ENCODE measurements at places on chromosomes 7 and 10. TPM values are rescaled to one million over a fixed set of nuclear protein-coding genes. Genes with fewer than 3 reads are reported as not detected.
A peak's percentile ranks its signal among the peaks of the same experiment; 100 is the strongest.

The FRAT1 gene
- total RNA-seq = 7.2 TPM

The LSM8 gene
- total RNA-seq = 42.9 TPM

DNA sequence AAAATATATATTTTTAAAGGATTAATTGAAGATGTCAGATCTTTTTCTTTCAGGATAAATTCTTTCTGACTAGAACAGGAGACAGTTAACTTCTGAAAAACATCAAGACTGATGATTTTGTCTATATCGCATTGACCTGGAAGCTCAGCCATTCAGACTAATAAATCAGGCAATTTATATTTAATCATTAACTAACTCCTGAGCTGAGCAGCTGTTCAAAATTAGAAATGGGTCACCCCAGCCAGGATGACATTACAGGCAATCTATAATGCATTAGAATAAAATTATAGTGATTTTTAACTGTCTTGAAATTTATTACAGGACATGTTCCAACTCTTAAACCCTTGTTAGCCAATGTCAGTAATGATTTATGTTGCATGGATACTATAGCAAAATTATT, 139.9 kb downstream of the CDCA7L start:
- no peak for DNase-seq

DNA sequence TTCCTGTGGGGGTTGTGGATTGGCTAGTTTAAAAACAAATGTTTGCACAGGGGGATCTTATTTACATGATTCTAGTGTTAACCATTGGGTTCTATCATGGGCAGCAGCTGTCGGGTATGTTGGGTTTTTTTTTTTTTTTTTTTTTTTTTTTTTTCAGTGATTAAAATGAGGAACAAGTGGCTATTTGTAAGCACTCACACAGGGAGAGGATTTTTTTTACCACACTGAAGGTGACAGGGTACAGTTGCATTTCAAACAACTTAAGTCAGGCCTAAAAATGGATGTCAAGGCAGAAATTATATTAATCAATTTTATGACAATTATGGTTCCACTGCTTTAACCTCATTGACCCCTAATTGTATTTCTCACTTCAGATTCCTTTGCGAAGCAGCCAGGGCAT, 92.8 kb downstream of the CD36 start:
- no peak for DNase-seq

- DNase-seq = no peak
Observed at GRCh38 chr10:26254616-26255015, 38.0 kb downstream of the GAD2 start.

GRCh38 chr7:146937836-146938235, 821.2 kb downstream of the CNTNAP2 start:
- DNase-seq = no peak

GRCh38 chr7:74569501-74570075, 87.9 kb upstream of the GTF2I start:
- DNase-seq = no peak

DNA sequence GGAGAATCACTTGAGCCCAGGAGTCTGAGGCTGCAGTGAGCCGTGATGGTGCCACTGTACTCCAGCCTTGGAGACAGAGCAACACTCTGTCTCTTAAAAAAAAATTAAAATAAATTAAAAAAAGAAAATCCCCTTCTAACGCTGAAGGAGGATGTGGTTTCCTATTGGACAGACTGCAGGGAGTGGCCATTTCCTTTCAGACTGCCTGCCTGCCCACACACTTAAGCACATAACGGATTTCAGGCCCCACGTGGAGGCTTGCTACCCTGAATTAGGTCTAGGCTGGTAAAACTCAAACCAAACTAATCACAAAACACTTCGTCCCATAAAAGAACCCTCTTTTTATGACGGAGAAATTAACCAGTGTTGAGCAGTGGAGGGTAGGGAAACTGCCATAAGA, 34.0 kb downstream of the GATA3 start:
- no peak for DNase-seq

GRCh38 chr7:26398756-26399509, 107.3 kb downstream of the SNX10 start:
- DNase-seq = peak; percentile 34

DNA sequence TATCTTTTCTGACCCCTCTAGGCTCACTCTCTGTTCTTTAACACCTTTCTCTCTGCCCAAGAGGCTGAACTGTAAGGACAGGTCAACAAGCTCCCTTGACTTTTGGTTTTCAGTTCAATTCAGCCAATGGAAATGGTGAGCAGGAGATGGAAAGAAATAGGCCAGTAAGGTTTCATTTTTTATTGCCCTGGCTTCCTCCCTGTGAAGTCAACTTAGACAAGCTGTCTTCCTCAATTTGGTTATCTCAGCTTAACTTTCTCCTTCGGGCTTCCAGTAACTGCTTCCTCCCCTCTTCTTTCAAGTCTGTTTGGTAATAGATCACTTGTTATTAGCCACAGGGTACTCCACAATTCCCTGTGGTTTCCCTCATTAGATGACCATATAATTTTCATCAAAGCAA, 19.7 kb downstream of the LIPK start:
- DNase-seq = no peak

DNA sequence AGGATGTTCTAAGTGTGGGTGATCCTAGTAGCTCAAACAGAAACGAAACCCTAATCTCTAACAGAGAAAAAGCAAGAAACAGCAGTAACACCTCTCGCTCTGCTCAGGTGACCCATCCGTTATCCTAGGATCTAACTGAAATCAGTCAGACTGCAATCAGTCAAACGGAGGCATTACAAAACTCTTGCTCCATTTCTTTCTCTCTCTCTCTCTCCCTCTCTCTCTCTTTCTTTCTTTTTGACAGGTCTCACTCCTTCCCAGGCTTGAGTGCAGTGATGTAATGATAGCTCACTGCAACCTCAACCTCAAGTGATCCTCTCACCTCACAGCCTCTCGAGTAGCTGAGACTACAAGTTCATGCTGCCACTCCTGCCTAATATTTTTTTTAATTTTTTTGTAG, 1283.5 kb upstream of the CELF2 start:
- DNase-seq = no peak
